Stimulated activated CD8-positive, alpha-beta memory T cell treated with anti-CD3 and anti-CD28 coated beads, Interleukin-4, amount 100 ng/mL, for 48 hours (primary cell): ENCODE measurements at places on chromosomes 5 and 9.

DNA sequence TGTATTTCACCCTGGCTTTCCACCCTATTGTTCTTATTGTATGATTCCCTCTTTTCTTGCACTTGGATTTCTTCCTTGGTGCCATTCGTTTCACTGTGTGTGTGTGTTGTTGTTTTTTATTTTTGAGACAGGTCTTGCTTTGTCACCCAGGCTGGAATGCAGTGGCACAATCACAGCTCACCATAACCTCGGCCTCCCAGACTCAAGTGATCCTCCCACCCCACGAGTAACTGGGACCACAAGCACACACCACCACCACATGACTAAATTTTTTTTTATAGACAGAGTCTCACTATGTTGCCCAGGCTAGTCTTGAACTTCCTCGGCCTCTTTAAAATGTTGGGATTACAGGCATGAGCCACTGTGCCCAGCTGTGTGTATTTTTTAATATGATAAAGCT lies 72.0 kb downstream of the MLLT3 start:
- DNase-seq = no peak

DNA sequence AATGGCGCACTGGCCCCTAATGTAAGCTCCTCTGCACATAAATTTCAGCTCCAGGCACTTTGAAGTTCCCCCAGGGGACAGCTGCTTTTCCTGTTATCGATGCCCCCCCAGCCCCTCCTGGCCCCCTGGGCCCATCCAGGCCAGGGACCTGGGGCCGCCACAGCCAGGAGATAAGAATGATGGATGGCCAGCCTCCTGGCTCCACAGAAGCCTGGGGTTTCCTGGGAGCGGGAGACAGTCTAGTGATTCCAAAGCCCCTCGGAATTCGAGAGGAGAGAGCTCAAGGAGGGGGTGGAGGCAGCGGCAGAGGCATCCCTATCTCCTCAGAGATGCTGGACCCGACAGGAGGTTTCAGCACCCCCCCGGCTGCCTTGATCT lies 98.4 kb upstream of the HAND1 start:
- no peak for DNase-seq

- DNase-seq = peak; percentile 74
Measured at GRCh38 chr5:95808686-95809413, 13.7 kb downstream of the GLRX start.

GRCh38 chr9:127805620-127806019 lies 2.9 kb downstream of the FPGS start:
- DNase-seq = peak; percentile 68

- no peak for DNase-seq
Measured at GRCh38 chr9:6383551-6384225, 29.3 kb upstream of the UHRF2 start.

GRCh38 chr5:307794-308579 lies 13.5 kb upstream of the AHRR start:
- DNase-seq = no peak

GRCh38 chr5:66277981-66278380 lies 133.9 kb downstream of the SREK1 start:
- no peak for DNase-seq

DNA sequence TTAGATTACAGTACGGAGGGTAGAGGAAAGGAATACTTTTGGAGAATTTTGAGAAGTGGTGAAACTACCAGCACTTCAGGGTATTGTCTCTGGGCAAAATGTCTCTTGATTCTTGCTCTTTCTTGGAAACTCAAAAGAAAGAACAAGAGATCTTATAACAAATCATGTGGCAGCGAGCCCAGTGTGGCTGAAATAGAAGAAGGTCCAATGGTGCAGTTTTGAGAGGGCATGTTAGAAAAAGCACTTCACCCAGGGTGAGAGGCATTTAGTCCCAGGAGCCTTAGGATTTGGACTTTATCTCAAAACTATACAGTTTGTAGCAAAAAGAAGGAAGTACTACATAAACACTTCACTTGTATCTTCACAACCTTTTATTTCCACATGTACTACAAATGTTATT lies 39.4 kb downstream of the NNT start:
- DNase-seq = no peak

DNA sequence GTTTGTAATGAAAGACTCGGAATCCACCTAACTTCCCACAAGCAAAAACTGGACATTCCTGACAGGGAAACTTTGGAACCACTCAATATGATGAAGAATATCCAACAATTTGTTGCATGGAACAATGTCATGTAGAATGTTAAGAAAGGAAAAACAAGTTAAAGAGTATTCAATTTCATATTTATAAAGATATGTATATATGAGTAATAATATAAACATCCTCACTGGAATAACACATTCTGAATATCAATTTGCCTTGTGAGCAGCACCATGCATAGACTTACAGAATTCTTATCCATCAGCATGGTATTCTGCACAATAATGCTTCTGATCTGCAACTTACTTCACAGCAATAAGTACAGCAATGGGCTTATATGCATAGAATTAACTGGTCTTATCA lies 650.3 kb downstream of the SEMA5A start:
- DNase-seq = no peak

- DNase-seq = no peak
Measured at GRCh38 chr5:111159845-111160244, 64.3 kb upstream of the CAMK4 start.

DNA sequence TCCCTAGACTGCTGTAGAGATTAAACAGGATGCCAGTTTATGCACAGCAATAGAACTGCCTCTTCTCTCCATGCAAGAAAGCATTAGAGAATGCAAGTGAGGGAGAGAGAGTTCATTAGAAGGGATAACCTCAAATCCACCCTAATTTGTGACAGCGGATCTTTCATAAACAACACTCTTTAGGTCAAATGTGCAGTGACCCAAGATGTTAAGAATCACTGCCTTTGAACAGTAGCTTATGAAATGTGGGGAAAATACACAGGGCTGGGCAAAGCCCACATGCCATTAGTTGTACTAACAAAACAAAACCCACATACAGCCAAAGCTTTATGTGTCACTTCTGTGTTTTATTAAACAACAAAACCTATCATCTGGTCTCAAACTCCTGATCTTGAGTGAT lies 36.2 kb upstream of the POU4F3 start:
- DNase-seq = no peak

DNA sequence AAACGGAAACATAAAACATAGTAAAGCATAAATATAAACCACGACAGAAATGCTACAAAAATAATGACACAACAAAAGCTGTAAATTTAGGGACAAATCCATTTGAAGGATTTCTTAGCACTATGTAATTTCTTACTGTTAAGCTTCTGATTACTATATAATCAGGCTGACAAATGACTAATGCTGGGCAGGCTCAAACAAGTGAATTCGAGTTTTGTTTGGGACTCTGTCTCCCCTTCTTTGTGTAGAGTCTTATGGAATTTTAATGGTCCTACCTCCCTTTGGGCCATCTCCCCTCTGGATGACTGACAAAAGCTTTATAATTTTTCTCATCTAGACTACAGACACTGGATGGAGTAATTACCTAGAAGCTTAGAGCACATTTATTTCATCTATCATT lies 24.6 kb upstream of the KIF2A start:
- no peak for DNase-seq

GRCh38 chr5:157370967-157371366 lies 89.0 kb upstream of the NIPAL4 start:
- no peak for DNase-seq

- no peak for DNase-seq
Measured at GRCh38 chr9:127549751-127550150, 62.3 kb upstream of the STXBP1 start.

DNA sequence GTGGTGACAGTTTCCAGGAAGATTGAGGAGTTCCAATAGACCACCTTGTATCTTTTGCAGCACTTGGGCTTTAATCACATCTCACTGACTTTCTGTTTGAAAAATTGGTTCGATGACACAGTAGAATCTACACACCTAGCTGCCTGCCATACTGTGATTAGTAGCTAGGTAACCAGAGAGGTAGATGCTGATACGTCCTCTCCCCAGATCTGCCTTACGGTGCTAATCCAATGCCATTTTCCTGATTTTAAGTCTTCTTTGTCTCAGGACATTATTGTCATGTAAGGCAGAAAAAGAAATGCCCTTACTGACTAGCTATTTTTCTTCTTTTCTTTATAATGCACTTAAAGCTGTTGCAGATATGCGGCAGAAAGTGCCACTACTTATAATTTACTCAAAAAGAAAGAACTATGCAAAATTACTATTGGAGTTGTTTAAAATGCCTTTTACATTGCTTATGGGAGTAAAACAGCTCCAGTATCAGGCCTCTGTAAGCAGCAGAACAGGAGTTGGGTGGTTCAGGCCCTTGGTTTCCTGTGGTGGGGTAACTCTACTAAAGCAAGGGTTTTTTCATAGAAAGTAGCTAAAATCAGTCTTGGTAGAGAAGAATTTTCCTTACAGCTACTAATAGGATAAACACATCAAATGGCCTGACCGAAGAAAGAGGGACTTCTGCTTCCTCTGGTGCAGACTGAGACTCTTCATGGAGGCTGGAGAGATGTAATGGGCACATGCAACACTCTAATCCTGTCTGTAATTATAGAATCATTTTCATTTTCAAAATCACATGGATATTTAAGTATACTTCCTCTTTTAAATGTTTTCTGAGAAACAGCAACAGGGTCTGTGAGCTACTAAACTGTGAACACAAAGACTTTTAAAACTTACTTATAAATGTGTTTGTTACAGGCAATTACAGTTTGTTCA lies 177.2 kb downstream of the MAPKAP1 start:
- no peak for DNase-seq

GRCh38 chr5:31888564-31888963 lies 249.6 kb downstream of the PDZD2 start:
- no peak for DNase-seq

DNA sequence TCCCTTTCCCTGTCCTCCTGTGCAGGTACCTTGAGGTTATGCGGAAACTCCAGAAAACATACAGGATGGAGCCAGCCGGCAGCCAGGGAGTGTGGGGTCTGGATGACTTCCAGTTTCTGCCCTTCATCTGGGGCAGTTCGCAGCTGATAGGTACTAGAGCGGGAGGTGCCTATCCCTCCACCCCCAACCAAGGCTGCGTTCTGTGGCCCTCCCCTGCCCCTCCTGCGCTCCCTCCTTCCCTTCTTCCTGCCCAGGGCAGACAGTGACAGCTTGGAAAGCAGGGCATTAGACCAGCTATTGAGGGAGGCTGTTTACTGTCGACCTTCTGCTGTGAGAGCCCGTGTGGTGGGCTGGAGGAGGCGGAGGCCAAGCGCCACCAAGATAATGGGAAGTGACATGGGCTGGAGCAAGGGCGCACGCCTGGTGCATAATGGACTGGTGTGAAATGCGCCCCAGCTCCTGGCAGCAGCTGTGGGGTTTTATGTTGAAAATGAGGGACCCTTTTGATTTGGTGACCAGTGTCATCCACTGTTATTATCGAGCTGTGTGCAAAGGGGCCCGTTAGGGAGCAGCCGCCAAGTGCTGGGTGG lies 25.3 kb downstream of the PTPA start:
- no peak for DNase-seq

- DNase-seq = no peak
Measured at GRCh38 chr9:88533951-88534455, 975 bp upstream of the NXNL2 start.

DNA sequence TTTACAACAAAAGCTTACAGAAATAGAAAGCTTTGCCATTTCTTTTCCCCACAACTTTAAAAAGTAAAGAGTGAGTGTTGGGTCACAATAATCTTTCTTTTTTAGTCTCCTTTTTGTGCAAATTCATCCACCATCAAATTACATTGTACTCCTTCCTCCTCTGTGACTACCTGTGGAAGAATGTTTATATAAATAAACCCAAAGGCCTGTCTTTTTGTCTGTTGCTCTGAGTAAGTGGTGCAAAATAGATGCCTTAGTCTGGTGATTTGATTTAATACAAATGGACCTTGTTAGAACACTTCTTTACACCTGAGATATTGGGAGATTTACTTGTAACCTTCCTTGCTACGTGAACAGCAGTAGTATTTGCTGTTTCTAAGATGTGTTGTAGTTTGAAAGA lies 53.5 kb upstream of the TAF11L2 start:
- no peak for DNase-seq

- no peak for DNase-seq
Measured at GRCh38 chr9:26863074-26863473, 29.5 kb downstream of the CAAP1 start.

GRCh38 chr5:115458003-115458409 lies 86.6 kb downstream of the FEM1C start:
- no peak for DNase-seq

GRCh38 chr5:115818821-115819220 lies 2.4 kb upstream of the CDO1 start:
- DNase-seq = no peak

DNA sequence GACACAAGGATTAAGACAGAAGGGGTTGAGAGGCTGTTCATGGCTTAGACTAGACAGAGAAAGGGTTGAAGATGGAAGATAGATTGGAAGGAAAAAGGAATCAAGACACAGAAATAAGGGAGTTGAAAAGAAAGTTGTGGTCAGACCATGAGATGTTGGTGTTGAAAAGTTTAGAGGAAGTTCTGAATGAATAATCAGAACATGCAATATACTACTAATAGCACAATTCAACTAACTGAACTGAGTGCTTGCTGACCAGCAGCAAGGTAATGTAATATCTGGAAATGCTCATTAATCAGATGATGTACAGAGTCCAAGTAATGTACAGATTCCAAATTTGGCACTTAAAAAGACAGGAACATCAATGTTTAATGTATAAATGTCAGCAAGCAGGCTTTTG lies 10.6 kb upstream of the NNT start:
- DNase-seq = no peak

- peak; percentile 88 for DNase-seq
Measured at GRCh38 chr5:54905942-54906537, 79.4 kb downstream of the ESM1 start.

- no peak for DNase-seq
Measured at GRCh38 chr5:141879941-141880738, 1.9 kb upstream of the PCDH1 start.

- no peak for DNase-seq
Measured at GRCh38 chr5:31086839-31087415, 106.6 kb upstream of the CDH6 start.

DNA sequence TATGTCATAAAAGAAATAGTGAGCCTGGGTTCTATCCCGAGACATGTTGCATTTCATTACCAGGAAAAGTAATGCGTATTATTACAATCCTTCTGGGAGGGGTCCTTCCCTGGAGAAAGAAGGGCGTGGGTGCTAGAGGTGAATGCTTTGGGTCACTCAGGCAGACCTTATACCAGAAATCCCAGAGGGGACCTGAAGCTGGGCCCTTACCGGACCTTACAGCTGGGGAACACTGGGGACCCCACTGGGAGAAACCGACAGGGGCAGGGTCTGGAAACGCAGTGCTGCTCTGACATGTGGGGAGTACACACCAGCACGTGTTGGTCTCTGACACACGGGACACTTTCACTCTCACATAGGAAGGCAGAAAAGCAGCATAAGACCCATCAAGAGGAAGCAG lies 71.3 kb downstream of the LMNB1 start:
- DNase-seq = no peak

DNA sequence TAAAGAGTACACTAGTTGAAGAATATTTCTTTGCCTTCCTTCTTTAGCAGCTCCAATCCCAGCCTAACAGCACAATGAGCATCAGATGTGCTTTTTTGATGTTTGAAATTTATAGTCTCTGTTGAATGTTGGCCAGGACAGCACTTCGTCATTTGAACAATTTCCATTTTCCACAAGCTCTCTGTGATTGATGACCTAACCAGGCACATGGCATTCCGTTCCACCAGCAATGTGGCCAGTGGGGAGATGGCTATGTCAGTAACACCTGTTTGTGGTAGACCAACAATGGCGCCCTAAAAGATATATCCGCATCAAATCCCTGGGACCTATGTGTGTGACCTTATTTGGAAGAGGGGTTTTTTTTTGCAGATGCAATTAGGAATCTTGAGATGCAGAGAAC lies 66.8 kb downstream of the PALM2AKAP2 start:
- no peak for DNase-seq

- DNase-seq = no peak
Measured at GRCh38 chr9:89342213-89342612, 23.9 kb downstream of the SECISBP2 start.
